ENCODE measurements at places on chromosomes 7 and 10. TPM values are rescaled to one million over a fixed set of nuclear protein-coding genes. Genes with fewer than 3 reads are reported as not detected.

GRCh38 chr10:118965645-118966044 lies 63.9 kb upstream of the NANOS1 start:
- no peak for DNase-seq

- DNase-seq, result no peak
Measured at GRCh38 chr7:98969386-98969785, 91.1 kb downstream of the TRRAP start.

ABCC2 gene
- 2.7 TPM for total RNA-seq

- DNase-seq, result no peak
Measured at GRCh38 chr10:120039826-120040225, 147.3 kb downstream of the SEC23IP start.

DNA sequence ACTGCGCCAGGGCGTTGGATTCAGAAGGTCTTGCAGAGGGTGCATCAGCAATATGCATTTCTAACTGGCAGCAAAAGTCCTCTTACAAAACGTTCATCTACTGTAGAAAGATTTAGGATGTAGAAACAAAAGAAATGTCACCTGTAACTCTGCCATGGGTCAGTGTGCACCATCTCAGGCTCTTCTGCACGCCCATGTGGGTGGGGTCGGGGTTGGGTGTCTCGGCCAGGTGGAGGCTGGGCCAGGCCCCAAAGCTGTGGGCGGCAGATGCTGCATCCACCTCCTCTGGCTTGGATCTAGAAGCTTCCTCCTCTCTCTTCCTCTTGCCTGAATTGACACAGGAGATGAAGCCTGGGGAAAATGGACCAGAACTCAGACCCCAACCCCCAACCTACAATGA lies 111.3 kb upstream of the PPP2R2D start:
- DNase-seq, result no peak

ENTPD7 gene
- 17.3 TPM for total RNA-seq

GRCh38 chr7:155281398-155281969 lies 16.2 kb upstream of the INSIG1 start:
- DNase-seq, result no peak

SFRP4 gene
- total RNA-seq, result 0.64 TPM
